GM04503 (cell line): ENCODE measurements at places on chromosomes 12 and 14.

GRCh38 chr12:112906712-112907414 is at the start of gene OAS1:
Gene OAS1 (plus strand): TSS chr12:112906962. CDS start chr12:112907040, 78 bp downstream.
- peak; percentile 10 for DNase-seq

DNA sequence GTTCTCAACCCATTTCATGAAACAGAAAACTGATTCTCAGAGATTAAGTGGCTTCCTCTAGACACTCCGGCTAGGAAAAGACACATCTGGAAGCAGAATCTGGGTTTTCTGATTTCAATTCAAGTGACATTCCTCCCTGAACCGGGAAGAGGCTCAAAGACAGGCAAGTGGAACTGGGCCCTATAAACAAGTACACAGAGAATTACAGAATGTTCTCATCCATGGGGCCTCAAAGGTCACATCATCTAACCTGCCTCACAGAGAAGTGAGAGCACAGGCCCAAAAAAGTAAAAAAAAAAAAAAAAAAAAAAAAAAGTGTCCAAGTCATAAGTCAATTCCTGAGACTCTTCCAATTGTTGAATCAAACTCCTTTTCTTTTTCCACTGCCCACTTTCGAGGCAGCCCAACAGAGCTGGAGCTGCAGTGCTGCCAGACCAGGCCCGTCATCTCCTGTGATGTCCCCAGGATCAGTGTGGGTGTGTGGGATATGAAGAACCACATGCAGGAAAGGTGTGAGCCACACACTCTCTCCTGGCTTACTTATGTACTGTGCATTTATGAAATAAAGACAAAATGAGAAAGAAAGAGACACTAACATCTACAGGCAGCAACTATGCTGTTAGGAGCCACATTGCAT is 2.8 kb upstream of the KRT1 start:
- no peak for DNase-seq

DNA sequence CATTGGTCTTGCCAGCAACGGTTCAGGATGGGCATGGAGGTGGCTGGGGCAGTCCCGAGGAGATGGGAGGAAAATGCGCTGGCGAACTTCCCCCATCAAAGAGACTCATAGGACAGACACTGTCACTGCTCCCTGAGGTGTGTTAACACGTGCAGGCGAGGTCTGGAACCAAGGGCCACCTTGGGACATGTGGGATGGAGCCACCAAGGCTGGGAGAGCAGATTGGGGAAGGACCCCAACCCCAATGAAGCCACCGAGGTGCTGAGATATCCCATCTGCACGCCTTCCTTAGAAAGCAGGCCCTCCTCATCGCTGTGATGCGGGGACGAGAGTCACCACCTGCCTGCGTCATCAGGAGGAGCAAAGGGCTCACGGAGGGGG is 16.9 kb upstream of the BEGAIN start:
- no peak for DNase-seq

GRCh38 chr14:85527445-85528035 is 2.4 kb upstream of the FLRT2 start:
- DNase-seq: no peak

DNA sequence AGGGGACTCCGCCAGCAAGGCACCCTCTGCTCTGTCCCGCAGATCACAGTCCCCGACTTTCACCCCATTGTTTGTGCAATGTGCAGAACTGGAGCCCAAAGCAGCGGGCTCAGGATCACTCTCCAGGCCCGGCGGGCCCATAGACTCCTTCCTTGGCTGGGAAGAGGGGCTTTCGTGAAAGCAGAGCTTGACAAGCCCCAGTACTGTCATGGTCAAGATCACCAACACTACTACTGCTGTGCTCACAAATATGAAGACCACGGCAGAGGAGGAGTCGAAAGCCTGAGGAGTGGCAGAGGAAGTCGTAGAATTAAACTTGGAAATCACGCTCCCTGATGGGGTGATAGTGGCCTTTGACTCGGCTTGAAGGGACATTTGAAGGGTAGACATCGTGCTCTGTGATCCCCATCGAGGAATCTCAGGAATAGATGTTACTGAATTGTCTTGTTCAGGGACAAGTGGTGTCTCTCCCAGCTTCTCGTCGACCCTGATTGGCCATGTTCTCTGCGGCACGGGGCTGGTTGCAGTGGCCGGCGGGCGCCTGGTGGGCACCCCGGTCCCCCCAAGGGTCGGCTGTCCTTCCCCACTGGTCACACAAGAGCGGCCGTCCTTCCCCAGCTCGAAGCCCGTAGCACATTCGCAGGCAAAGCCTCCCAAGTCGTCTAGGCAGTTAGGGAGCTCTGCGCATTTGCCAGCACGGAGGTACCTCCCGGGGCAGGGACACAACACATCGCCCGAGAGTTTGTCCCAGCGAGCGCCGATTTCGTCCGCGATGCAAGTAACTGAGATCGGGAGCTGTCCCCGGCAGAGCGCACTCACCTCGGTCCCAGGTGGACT is 1.1 kb downstream of the CLEC14A start:
- DNase-seq: no peak

DNA sequence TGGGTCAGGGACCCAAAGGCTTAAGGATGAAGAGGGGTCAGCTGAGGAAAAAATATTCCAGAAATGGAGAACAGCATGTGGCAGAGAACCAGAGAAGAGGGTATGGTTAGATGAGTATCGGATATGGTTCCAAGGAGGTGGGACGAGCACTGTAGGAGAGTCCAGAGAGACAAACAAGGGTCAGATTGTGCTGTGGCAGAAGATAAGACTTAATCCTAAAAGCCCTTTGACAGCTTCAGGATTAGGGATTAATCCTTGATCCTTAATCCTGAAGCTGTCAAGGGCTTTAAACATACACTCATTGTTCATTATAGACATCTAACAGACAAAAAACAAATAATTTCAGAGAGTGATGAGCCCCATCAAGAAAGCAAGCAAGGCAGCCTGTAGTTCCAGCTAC is 124.0 kb downstream of the SPTSSA start:
- no peak for DNase-seq
